ENCODE measurements at places on chromosomes 12 and 14. TPM values are rescaled to one million over a fixed set of nuclear protein-coding genes. Genes with fewer than 3 reads are reported as not detected.

GRCh38 chr12:107311682-107312081 is 218.3 kb upstream of the CRY1 start:
- DNase-seq: no peak

- no peak for DNase-seq
These were observed 13.5 kb downstream of the GSC start for GRCh38 chr14:94756310-94756882.

- peak; percentile 57 for DNase-seq
These were observed 13.8 kb downstream of the NGDN start for GRCh38 chr14:23483236-23483854.

- peak; percentile 36 for DNase-seq
These were observed 8.7 kb upstream of the SMUG1 start for GRCh38 chr12:54197431-54197909.

DNA sequence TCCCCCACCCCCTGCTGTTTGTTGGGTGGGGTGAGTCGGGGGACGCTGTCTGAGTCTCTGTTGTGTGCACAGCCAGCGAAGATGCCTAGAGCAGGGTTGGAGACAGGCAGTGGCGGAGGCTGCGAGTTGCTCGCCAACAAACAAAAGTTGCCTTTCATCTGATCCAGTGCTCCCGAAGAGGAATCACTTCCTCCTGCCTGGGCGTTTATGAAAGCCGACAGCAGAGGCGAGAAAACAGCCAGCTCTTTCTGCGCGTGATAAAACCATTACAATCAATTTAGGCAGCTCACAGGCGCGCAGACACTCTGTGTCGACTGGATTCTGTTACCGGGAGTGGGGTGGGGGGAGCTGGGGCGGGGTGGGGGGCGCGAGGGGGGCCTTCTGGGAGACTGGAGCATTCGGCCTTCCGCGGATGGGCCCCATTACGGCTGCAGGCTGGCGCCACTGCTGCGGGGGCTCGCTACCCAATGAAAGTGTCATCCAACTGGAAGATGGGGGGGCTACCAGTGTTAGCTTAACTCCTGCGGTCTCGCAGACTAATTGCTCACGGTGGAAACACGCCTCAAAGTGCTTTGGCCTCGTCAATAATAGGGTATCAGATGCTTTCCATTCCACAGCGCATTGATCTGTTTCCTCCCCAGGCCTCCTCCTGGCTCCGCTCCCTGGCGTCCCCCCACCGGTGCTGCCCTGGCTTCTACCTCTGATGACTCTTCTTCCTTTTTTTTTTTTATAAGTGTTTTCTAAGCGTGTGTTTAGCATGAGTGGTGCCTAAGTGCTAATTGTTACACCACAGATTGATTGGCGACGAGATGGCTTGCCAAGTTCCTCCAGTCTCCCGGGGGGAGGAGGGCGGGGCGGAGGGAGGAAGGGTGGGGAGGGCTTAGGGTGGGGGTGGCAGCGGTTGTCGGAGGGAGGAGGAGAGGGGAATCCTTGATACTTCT is 678.4 kb downstream of the MED13L start:
- no peak for DNase-seq

DNA sequence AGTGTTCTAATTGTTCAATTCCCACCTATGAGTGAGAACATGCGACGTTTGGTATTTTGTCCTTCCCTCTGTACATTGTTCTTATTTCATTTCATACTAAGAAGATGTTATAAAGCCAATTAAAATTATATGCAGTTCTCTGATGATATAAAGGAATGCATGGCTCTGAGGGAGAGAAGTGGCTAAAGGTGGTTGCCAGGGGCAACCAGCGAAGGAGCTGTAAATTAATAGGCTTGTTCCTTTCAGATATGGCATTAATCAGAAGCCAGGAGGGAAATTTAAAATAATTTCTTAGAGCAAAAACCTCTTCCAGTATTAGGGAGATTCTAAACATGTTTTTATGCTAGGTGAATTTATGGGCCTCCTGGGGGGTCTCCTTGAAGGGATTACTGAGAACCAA is 227.8 kb downstream of the TMEM117 start:
- no peak for DNase-seq

GRCh38 chr12:100141666-100141997 is 1.0 kb downstream of the BLTP3B start:
- no peak for DNase-seq

DNA sequence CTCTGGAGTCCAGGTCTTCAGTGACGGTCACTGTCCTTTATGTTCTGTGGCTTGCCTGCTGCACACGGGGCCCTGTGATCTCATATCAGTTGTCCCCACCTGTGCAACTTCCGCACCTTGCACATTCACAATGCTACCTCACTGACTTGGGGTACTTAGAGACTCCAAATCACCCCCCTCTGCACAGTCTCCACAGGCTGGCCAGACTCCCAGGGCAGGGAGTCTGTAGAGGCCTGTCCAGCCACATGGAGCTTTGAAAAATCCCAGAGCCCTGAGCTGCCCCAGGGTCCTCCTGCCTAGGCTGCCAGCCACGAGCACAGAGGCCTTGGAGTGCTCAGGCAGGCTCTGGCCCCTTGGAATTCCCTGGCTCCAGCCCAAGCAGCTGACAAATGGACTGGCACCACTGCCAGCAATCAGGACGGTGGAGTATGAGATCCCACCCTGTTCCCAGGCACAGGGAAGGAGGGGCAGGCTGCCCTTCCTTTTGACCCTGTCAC is 26.4 kb downstream of the CMKLR1 start:
- DNase-seq: no peak

GRCh38 chr12:66365718-66366490 is 63.6 kb downstream of the HELB start:
- no peak for DNase-seq

GRCh38 chr14:57835766-57836165 is 30.1 kb downstream of the SLC35F4 start:
- no peak for DNase-seq

- no peak for DNase-seq
These were observed 129.0 kb upstream of the MED13L start for GRCh38 chr12:116406529-116406928.

DNA sequence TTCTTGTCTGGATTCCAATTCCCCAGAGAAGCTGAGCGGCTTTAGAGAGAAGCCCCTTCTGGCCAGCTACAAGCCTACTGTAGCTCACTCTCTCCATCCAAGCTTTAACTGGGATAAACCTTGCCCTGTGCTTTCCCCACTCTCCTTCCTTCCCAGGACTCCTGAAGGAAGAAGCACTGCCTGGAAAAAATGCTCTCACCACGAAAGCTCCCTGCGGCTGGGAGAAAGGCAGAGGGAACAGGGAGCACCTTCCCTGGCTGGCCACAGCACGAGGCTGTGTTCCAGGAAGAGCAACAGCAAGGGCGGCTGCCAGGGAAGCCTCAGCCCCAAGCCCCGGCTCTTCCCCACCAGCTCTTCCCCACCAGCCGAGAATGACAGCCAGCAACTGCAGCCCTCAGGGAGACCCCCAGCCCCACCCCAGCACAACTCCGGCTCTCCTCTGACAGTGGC is 40.8 kb upstream of the PNMA1 start:
- DNase-seq: no peak

DNA sequence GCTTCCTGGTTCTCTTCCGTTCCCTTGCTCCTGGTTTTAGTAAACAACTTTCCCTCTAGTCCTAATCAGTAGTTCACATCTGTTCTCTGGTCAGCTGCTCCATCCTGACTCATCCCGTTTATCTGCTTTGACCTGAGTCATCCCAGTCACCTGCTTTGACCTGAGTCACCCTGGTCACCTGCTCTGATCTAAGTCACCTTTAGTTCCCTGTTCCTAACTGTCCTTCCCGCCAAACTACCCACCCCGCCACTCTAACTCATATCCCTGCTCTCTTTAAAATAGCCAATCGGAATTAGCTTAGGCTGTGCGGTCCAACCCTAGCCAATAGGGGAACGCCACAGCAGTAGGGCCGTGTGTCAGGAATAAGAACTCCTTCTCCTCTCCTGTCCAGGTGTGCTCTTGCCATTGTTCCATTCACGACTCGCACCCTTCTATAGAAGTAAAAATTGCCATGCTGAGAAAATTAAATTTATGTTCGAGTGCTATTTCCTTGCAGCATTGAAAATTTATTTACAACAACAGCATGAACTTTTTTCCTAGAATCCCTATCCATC is 3.1 kb upstream of the ANKRD33 start:
- DNase-seq: no peak

GRCh38 chr14:80117876-80118275 is 93.4 kb downstream of the DIO2 start:
- DNase-seq: no peak

DNA sequence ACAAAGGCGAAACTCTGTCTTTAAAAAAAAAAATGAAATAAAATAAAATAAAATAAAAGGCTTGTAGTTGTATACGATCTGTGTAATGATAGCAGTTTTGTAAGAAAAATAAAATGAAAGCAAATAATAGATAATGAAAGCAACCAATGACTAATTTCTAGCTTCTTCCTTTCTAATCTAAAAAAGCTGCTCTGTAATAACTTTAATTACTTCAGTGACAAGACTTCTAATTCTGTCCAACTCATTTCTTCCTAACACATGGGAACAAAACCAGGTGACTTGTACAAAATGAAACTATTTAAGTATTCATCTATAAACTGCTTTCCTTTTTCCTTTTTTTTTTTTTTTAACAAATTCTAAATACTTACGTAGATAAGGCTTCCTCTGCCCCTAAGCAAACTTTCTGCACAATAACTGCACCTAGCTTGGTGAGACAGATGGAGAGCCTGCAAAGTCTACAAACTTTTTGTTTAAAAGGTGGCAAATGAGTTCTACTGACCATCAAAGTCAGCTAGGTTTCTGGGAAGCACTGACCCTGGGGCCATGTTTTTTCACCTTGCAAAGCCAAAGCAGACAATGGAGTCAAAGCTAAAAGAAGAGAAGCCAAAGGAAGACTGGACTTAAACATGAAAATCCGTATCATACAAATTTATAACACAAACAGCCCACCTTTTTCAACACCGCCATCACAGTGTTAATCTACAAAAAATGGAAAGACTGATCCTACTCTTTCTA is 28.2 kb downstream of the DENND5B start:
- no peak for DNase-seq

DNA sequence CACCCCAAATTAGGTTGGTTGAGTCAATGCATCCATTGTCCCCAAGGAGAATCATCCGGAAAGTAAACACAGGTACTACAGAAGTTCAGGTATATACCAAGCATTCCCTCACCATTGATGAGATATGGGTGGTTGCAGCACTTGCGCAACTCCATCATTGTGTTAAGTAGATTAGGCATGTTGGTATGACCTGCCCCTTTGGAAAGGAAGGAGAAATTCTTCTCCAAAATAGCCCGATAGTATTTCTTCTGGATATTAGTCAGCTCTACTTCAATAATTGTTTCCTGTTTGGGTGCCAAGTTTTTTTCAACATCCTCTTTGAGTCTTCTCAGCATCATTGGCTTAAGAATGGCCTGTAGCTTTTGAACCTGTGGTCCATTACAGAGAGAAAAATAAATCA is 21.3 kb upstream of the SUPT16H start:
- DNase-seq: no peak

GRCh38 chr14:34826661-34827060 is 48.5 kb downstream of the BAZ1A start:
- DNase-seq: no peak

GRCh38 chr12:85633491-85633890 is 202.7 kb downstream of the RASSF9 start:
- no peak for DNase-seq

The EIF5 gene
- total RNA-seq: 228 TPM

The SIX1 gene
- total RNA-seq: 0.41 TPM

The SLC7A8 gene
- 24.3 TPM for total RNA-seq

The RBP5 gene
- total RNA-seq: 1.0 TPM

The SYT10 gene
- total RNA-seq: 0.10 TPM

The MLEC gene
- total RNA-seq: 124 TPM

The AP4S1 gene
- total RNA-seq: 9.2 TPM

The RNASE3 gene
- not detected for total RNA-seq

The CCDC196 gene
- total RNA-seq: not detected

The LYZ gene
- 3.6 TPM for total RNA-seq

The KMT2D gene
- total RNA-seq: 135 TPM

The FLVCR2 gene
- 50.6 TPM for total RNA-seq

All from endothelial cell (in vitro differentiated cells).